ENCODE measurements at places on chromosomes 12 and 14.

DNA sequence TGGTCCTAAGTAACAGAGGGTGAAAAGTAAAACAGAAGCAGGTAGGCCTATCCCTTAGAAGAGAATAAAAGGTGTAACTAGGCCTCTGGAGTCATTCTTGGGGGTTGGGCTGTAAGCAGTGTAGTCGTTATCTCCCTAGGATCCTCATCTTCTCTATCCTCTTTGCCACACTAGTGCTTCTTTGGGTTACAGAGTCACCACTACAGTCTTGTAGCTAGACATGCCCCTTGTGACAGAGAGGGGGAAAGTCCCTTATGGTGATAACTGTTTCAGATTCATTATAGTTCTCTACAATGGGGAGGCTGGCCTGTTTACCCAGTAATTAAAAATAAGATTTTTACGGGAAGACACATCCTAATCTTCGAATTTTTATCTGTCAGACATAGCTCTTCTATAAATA, 16.4 kb upstream of the SRP54 start:
- H3K27me3 ChIP-seq: no peaks in the 10 kb centered on the region
- H3K4me3 ChIP-seq: no peak overlapping the region
- H3K4me1 ChIP-seq: no peaks in the 10 kb centered on the region
- H3K36me3 ChIP-seq: no peaks in the 10 kb centered on the region
- no peak overlapping the region for H3K27ac ChIP-seq

- no peak for ATAC-seq
- H3K27ac ChIP-seq: no peak overlapping the region
- no peaks in the 10 kb centered on the region for H3K36me3 ChIP-seq
- peaks cover 3% of the 10 kb centered on the region for H3K4me1 ChIP-seq
Observed at GRCh38 chr12:49334226-49334625, 2.8 kb downstream of the C1QL4 start.

DNA sequence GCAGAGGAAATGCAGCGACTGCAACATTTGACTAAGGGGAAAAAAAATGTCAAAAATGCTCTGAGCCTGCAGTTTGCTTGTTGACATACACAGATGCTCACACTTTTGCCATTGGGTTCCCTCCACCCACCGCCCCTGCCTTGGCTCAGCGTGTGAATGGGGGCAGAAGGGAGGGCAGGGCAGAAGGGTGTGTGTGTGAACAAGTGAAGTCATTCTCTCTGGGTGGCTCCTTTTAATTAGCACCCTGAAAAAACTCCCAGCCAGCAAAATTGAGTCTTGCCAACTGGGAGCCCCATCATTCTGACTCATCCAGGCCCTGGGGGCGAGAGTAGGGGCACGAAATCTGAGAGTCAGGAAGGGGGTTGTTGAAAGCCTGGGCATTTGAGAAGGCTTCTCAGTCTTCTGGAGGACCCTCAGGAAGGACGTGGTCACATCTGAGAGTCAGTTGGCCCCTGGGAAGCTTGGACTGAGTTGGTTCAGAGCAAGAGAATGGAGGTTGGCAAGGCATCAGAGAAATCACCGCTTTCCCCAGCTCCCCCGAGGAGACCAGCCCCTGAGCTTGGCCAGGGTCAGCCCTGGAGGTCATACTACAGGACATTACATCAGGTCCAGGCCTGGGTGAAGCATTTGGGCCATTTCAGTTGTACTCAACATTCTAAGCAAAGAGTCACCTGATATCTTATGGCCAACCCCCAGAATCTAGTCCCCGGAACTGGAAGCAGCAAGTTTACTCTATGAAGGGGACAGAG, 22.7 kb upstream of the KRT78 start:
- no peaks in the 10 kb centered on the region for H3K36me3 ChIP-seq
- peak overlapping the region; percentile 84 for H3K27ac ChIP-seq
- no peaks in the 10 kb centered on the region for H3K27me3 ChIP-seq

DNA sequence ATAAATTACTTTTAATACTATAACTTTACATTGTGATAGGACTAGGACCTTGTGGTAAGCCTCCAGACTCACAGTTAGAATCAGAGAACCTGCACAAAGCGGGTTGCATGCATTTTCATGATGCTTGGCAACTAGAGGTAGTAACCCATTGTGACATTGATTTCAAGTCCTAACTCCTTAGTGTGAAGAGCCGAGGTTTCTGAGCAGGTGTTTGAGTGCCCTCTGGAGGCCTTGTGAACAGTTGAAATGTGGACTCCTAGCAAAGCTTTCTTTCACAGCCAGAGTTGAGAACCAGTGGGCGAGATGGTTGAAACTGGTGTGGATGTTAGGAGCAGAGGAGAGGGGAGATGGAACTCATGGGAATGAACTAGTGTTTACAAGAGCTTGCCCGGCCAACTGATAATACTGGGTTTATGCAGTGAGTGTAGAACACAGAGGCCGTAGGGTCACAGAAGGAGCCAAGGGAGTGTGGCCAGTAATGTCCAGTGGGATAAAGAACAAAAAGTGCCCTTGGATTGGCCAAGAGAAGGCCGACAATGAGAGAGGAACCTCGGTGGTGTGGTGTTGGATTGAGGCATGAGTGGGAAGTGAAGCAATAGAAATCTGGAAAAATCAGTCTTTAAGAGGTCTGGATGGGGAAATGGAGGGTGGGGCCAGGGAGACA, 10.9 kb downstream of the ZNF664 start:
- H3K4me3 ChIP-seq: no peak overlapping the region
- peaks cover 3% of the 10 kb centered on the region for H3K4me1 ChIP-seq
- no peaks in the 10 kb centered on the region for H3K27me3 ChIP-seq
- ATAC-seq: peak; percentile 83

DNA sequence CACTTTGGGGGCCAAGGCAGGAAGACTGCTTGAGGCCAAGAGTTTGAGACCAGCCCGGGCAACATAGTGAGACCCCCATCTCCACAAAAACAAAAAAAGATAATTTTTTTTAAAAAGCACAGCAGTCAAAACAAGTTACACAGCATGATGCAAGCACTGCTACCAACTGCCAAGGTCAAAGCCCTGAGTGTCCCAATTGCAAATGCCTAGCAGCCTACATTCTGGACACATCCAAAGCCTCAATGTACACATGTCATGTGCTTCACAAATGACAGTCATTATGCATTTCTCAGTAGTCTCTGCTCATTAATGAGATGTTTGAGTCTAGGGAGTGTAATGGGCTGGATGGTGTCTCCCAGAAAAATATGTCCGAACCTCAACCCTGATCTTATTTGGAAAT, 113.7 kb upstream of the CCND2 start:
- no peak overlapping the region for H3K4me3 ChIP-seq
- no peaks in the 10 kb centered on the region for H3K36me3 ChIP-seq
- ATAC-seq: no peak
- H3K27ac ChIP-seq: no peak overlapping the region
- H3K4me1 ChIP-seq: peaks cover 9% of the 10 kb centered on the region

DNA sequence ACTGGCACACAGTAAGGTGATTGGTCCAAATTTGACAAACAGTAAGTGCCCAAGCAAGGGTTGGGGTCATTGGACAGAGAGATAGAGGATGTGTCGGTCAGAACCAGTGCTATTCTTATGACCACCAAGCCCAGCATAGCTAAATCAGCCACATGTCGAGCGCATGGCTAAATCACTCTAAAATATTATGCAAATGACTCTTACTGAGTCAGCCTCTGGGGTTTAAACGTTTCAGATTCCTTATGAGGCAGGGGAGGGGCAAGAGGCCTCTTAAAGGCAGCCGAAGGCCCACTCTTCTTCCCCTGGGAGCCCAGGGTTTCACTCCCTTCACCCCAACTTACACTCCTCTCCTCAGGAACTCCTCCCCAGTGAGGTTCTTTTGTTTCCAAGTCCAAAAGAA, 603 bp upstream of the ENDOU start:
- H3K4me1 ChIP-seq: no peaks in the 10 kb centered on the region
- H3K27ac ChIP-seq: no peak overlapping the region
- ATAC-seq: no peak
- H3K4me3 ChIP-seq: no peak overlapping the region

DNA sequence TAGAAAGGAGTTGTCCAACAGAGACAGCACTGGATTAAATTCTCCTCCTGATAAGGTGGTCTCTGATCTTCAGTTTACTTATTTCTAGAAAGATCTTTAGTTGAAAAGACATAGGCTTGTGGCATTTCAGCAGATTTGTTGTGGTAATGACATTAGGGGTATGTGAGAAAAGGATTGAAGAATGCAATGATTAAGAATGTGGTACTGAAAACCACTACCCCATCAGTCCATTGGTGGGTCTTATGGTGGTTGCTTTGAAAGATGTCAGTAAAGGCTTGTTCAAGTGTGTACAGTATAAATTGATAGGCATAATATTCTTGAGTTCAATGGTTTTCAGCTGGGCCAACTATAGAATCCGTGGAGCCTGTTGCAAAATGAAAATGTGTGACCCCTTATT, 10.8 kb downstream of the PPFIBP1 start:
- H3K27ac ChIP-seq: no peak overlapping the region
- H3K4me1 ChIP-seq: peaks cover 45% of the 10 kb centered on the region
- H3K4me3 ChIP-seq: no peak overlapping the region

DNA sequence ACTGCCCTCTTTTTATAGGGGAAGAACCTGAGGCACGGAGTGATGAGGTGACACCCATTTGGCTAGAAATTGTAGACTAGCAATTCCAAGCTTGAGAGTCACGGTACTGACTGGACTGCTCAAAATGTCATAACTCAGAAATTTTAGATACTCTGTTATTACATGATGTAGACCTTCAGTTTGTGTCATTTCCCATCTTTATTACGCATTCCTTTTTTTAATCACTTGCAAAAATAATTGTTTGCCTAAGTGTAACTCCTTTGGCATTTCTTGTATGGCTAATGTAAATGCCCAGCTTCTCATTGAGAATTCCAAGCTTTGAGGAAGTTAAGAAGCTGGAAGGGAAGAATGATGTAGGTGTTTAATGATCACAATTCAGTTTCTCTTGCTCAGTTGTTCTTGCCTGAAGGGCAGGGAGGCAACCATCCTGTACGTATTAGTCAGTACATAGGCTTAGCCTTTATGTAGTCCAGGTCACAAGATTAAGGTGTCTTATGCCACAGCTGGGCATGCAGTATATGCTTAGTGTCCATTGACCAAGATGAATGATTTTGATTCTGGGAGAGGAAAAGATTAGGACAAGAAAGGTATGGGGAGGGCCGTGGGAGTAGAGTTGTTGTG, 68.2 kb upstream of the EVL start:
- H3K36me3 ChIP-seq: no peaks in the 10 kb centered on the region
- H3K4me1 ChIP-seq: no peaks in the 10 kb centered on the region
- no peaks in the 10 kb centered on the region for H3K27me3 ChIP-seq
